CD14-positive monocyte (primary cell): ENCODE measurements at places on chromosomes 7 and 10. TPM values are rescaled to one million over a fixed set of nuclear protein-coding genes. Genes with fewer than 3 reads are reported as not detected.

Gene DEPP1
- 0.11 TPM in 1 of 2 replicates, not detected in the other for polyA plus RNA-seq

Gene SLC26A3
- polyA plus RNA-seq, result not detected

Gene UCMA
- not detected for polyA plus RNA-seq

Gene CCL24
- polyA plus RNA-seq, result not detected

Gene BTBD16
- not detected for polyA plus RNA-seq

Gene MGAM2
- polyA plus RNA-seq, result 0.04 and 0.08 TPM in 2 replicates

Gene GBX1
- not detected for polyA plus RNA-seq

Gene KLHDC10
- polyA plus RNA-seq, result 2.9 TPM

Gene PRPS1L1
- polyA plus RNA-seq, result not detected

Gene OPALIN
- polyA plus RNA-seq, result not detected

Gene CH25H
- 1.2 and 1.5 TPM in 2 replicates for polyA plus RNA-seq

Gene ADIRF
- 0.19 TPM in 1 of 2 replicates, not detected in the other for polyA plus RNA-seq

Gene JCAD
- polyA plus RNA-seq, result not detected in 2 replicates

Gene SPDYE11
- polyA plus RNA-seq, result not detected in 2 replicates

Gene CRPPA
- 0.36 TPM for polyA plus RNA-seq

Gene HTR7
- polyA plus RNA-seq, result 1.1 TPM

Gene IFIT1B
- not detected for polyA plus RNA-seq

Gene AKR1D1
- polyA plus RNA-seq, result not detected

Gene CYP26A1
- not detected in 2 replicates for polyA plus RNA-seq

Gene EIF4H
- 206 TPM for polyA plus RNA-seq

Gene DTX2
- polyA plus RNA-seq, result 11.3 TPM

Gene NUTM2B
- polyA plus RNA-seq, result not detected

Gene AGR2
- polyA plus RNA-seq, result not detected

Gene SLC39A12
- not detected for polyA plus RNA-seq

Gene FAM25A
- not detected for polyA plus RNA-seq

Gene OR2A5
- not detected in 2 replicates for polyA plus RNA-seq

Gene MOGAT3
- polyA plus RNA-seq, result not detected
